ENCODE measurements at places on chromosomes 3 and 15.

GRCh38 chr3:40143283-40144090 lies 166.0 kb upstream of the EIF1B start:
- no peak for DNase-seq

DNA sequence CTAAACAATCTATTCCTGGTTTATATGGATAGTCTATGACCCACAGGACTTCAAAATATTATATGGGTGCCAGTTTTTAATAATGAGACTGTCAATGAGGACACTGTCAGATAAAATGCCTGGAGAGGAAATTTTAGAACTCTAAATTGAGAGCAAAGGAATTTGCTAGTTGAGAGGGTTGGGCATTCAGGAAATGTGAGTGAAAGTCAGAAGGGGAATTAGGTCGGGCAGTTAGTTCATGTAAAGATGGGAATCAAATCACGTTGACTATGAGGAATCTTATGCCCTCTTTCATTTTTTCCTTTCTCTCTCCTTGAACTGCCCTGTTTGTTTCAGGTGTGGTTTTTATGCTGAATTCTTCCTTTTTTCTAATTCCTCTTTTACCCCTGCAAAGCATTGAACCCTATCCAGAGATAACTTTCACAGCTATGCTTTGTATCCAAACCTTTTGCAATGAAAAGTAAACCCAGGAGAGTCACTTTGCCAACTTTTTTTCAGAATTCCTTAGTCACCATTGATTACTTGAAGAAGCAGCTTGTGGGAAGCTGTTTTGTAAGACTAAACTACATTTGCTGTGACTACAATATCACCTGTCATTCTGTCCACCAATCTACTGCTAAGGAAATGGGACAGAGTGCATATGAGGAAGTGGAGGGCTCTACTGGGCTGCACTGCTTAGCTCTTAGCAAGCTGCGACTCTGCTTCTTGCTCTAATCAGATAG lies 27.8 kb downstream of the CHP1 start:
- no peak for DNase-seq

DNA sequence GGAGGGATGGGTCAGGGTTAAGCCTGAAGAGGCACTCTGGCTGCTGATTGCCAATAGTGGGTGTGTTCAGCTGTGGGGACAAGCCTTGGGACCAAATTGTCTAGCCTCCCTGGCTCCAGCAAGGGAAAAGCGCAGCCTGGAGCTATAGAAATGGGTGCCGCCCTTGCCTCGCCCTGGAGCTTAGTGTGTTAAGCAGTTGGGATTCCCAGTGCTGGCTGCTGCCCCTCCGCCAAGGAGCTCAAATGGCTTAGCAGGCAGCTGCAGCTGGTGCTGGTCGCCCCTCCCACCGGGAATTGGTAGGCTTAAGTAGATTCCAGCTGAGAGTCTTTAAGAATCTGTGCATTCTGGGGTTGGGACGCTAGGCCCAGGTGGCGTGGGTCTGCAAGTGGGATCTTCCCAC lies 662.9 kb upstream of the TBL1XR1 start:
- no peak for DNase-seq

GRCh38 chr3:196189566-196190347 lies 21.4 kb downstream of the ZDHHC19 start:
- DNase-seq = no peak

DNA sequence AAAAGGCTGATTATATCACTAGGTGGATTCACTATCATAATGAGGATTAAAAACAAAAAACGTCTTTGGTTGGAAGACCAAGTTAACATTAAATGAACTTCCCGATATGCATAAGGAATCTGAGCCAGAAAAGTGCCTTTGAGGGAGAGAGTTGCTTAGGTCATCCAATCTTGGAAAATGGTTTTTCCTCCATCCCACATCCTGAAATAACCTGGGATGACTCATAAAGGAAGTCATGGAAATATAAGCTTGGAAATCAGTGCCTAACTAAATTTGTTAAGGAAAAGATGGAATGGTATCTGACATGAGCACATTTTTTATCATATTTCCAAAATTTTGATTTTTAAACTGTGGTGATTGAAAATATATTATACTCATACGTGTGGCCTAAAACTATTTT lies 66.0 kb downstream of the KBTBD8 start:
- no peak for DNase-seq

GRCh38 chr3:94433811-94434210 lies 370.9 kb downstream of the NSUN3 start:
- DNase-seq = no peak

DNA sequence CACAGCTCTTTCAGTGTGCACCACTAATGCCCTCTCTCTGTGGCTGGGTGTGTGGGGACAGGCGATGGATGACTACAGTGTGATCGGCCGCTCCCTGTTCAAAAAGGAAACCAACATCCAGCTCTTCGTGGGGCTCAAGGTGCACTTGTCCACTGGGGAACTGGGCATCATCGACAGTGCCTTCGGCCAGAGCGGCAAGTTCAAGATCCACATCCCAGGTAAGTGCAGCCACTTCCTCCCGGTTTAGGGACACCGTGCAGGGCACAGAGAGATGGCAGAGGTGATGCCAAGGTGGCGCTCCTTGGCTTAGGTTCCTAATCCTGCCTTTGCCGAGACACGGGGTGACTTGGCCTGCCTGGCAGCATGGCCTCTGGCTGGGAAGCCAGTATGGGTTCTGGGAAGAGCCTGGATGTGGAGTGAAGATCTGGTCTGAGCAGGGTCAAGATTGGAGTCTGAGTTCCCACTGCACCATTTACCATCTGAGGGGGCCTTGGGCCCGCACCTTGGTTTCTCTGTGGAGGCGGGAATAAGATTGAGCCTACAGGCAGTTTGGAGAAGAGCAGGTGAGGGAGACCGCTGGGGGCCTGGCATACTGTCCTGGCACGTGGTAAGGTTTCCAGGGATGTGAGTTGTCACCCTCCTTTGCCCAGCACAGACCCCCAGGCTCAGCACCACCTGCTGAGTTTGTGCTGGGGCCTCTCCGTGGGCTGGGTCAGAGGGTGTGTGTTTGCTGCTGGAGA lies 108.4 kb downstream of the DNAJB8 start:
- DNase-seq = no peak

- DNase-seq = no peak
Measured at GRCh38 chr15:29278436-29279105, 8.9 kb upstream of the NSMCE3 start.

- DNase-seq = no peak
Measured at GRCh38 chr15:23395030-23395692, 40.6 kb downstream of the GOLGA8S start.

- no peak for DNase-seq
Measured at GRCh38 chr3:184785890-184786279, 26.1 kb upstream of the VPS8 start.

GRCh38 chr3:131705558-131706051 lies 202.8 kb upstream of the MRPL3 start:
- no peak for DNase-seq

DNA sequence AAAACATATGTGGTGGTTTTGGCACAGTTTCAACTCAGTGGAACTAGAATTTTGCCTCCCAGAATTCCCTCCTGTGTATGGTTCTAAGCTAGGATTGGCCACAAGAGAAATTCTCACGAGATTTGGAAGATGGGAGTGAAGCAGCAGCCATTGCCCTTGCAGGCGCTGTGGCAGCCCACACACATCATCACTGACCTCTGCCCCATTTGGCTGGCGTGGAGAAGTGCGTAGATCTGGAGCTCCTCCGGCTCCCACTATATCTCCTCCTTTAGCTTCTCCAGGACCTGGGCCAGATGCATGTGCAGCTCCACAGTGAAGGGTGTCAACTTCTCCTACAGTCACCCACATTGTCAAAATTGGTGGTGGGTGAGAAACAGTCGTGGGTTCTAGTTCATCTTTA lies 199.6 kb downstream of the EFHB start:
- no peak for DNase-seq

DNA sequence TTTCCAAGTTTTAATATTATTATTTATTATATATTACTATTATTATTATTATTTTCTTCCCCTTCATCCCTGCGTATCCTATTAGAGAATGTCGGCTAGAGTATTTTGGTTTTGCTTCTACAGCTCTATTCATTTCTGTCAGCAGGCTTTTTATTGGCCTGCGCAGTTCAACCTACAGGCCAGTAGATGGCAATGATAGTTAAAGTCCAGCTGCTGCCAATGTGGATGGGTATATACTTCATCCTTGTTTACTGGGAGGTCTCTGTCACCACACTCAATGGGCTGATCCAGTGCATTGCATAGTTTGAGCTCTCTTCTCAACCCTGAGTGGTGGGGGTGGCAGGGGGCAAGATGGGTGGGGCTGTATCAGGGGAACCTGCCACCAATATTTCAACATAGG lies 799.8 kb downstream of the NSUN3 start:
- peak; percentile 61 for DNase-seq

All from NCI-H2081 treated with DMSO at 0.1 percent for 48 hours (cell line).